Inflammatory macrophage treated with lipopolysaccharide for 1 hour (primary cell): ENCODE measurements at places on chromosomes 5 and 9.

GRCh38 chr9:4011054-4011453 lies 288.8 kb downstream of the GLIS3 start:
- DNase-seq: no peak

DNA sequence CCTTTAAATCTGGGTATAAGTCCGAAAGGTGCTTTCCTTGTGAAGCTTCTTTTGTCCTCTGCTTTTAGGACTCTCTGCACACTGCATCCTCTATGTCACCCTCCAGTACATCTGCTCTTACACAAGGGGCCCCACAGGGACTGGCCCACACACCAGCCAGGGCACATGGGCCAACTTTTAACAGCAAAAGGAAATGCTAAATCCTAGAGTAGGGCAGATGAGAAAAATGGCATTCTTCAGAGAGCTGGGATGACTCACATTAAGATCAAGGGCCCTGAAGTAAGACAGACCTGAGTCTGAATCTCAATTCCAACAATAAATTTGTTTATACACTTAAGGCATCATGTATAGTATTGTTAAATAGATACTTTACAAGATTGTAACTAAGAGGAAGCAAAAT lies 40.3 kb upstream of the CDKN2B start:
- no peak for DNase-seq

DNA sequence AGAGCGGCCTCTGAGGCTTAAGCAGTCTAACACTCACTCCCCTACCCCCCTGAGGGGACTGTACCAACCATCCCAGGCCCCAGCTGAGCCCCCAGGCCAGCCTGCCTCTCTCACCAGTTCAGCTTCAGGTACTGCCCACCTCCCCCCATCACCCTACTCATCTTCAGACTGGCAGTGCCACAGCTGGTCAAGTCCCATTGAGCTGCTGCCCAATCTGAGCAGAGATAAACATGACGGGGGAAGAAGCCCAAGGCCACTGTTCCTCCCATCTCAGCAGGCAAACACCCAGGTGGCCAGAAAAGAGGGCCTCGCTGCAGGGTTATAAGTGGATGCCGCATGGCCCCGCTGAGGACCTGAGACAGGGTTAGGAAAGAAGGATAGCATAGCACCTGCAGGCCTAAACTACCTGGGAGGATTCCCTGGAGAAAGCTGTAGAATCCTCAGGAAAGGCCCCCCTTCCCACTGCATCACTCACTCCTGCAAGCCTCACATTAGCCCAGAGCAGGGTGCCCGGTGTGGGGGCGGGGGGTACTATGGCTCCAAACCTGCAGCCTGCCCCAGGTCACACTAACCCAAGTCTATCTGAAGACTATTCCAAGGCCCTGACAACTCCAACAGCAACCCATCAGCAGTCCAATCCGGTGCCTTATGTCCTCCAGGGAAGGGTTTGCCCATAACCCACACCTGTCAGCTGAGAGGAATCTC lies 3.6 kb downstream of the B4GALT1 start:
- DNase-seq: no peak

DNA sequence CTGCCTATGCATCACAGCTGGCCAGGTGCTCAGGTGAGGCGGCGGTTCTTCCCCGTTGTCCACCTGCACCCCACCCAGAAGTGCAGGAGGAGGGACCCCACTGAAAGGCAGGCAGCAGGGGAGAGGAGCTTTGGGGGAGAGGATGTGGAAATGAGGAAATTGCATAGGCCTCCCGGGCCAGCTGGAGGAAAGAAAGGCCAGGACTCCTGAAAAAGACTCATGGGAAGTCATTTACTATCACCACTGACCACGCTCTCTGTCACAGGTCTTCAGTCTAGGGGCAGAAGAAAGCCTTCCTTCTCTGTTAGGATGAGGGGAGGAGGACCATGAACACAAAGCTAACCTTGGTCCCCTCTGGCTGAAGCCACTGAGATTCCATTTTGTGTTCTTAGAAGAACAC lies 28.1 kb downstream of the KCNMB1 start:
- peak; percentile 43 for DNase-seq

GRCh38 chr9:15834541-15834940 lies 281.7 kb downstream of the CCDC171 start:
- no peak for DNase-seq

GRCh38 chr9:37611961-37612360 lies 19.6 kb upstream of the TOMM5 start:
- no peak for DNase-seq

DNA sequence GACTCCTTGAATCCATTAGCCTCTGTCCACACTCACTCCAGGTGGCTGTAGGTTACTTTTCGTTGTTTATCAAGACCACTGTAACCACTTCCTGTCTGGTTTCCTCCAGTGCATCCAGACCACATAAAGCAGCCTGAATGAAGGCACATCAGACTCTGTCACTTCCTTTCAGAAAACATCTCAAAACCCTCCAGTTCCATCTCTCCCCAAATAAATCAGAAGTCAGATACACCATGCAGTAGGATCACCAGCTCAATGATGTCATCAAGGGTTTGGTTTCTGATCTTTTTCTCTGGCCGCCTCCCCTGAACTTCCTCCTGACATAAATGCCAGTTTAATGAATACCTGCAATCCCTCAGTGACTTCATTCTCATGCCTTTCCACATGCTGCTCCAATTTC lies 161.2 kb downstream of the ZNF462 start:
- DNase-seq: no peak

- DNase-seq: peak; percentile 67
Measured at GRCh38 chr9:21432672-21433425, 7.4 kb upstream of the IFNA1 start.

GRCh38 chr5:27353970-27354369 lies 315.6 kb upstream of the CDH9 start:
- no peak for DNase-seq

DNA sequence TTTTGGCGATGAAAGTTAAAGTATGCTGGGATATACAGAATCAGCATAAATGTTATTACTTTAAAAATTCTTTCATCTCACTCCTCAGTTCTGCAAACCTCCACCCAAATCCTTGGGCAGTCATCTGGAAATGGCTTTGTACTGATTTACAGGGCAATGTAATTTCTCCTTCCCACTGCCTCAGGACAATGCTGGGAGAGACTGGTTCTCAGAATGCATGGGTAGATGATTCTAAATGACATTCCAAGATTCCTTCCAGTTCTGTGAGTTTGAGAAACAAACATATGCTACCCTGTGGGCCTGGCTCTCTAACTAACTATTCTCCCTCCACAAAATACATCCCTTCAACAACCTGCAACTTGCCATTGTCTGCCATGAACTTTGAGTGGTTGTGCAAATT lies 7.5 kb upstream of the PSAT1 start:
- no peak for DNase-seq

- no peak for DNase-seq
Measured at GRCh38 chr9:123128591-123128990, 95.1 kb downstream of the GPR21 start.

- peak; percentile 44 for DNase-seq
Measured at GRCh38 chr9:120676767-120677402, 37.4 kb downstream of the MEGF9 start.

DNA sequence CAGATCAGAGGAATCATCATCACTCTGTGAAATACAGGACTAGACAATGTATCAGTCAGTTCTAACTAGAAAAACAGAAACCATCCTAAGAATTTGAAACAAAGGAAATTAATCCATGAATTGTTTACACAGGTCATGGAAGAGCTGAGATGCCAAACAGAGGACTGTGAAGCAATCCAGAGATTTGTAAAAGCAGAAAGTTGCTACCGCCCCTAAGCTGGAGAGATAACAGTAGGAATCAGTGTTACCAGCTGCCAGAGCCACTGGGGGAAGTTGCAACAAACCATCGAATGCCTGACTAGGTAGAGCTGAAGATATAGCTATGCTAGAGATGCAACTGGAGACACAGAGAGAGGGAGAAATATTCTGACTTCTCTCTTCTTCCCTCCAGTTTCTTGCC lies 10.4 kb upstream of the MIER3 start:
- no peak for DNase-seq

DNA sequence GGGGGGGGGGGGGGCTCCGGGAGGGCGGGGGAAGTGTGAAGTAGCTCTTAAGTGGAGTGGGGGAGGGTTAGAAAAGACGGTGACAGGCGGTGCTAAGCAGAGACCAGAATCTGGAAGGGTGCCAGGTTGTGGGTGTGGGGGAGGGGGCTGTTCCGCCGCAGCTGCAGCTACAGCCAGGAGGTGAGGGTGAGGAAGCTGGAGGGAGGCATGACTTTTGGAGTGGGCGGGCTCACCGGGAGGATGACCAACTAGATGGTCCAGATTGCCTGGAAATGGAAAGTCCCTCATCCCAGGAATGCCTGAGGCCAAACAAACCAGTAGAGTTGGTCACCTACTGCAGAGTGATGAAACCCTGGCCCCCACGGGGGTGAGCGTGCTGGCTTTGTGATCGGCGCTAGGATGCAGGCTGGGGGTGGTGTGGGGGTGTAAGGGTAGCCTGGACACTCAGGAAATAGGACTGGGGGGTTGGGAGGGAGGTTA lies 158.1 kb upstream of the SHB start:
- DNase-seq: peak; percentile 56

DNA sequence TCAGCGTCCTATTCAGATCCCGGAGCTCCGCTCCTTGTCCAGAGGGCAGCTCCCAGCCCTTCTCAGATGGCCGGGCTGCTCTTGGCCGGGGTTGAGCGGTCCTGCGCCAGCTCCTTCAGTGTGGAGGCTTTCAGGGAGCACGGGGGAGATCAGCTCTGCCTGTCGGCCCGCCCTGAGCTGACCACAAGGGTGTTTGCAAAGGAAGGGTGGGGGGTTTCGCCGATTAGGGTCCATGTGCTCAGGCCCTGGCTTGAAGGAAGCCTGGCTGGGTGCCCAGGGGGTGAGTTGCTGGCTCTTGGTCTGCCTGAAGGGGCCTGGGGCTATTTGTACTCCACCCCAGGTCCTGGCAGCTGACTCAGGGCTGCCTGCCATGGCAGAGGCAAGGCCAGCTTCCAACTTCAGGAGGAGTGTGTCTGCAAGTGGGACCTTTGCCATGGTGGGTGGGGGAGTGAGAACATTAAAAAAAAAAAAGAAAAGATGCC lies 250.1 kb upstream of the KLF4 start:
- no peak for DNase-seq

DNA sequence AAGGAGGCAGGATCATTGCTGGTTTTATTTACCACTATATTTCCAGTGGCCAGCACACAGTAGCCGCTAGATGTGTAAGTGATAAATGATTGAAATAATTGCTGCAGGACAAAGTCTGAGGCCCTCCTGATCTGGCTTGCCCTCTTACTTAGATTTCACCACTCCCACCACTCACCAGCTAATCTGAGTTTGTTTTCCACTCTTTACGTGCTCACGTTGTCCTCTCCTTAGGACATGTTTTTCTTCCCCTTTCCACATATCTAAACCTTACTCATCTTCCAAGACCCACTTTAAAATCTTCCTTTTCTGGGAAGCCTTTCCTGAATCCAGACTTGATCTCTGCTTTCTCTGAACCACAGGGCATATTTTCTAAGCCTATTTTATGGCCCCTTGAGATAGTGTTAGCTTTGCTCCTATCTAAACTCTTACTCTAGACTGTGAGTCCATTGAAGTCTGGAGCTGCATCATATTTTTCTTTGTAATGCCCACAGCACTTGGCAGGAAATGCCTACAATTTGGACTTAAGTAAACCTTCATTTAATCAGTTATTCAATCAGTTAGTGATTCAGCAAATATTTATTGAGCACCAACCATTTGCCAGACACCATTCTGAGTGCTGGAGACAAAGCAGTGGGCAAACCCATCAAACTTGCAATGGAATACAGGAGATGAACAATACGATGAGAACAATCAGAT lies 2.4 kb downstream of the TLR4 start:
- DNase-seq: no peak
